ENCODE measurements at places on chromosomes 7 and 10.

DNA sequence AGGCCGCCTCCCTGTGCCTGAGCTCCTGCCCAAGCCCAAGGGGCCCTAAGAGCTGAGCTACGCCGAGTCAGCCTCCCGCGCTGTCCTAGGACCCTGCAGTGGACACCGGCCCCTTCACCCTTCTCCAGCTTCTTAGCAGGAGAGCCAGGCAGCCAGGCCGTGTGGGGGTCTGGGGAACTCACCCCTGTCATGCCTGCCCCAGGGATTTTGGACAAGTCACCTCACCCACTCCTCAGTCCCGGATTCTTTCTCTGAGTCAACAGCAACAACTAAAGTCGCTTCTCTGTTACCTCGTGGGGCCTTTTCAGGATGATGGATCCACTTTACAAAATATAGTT is 79.3 kb downstream of the MKI67 start:
- DNase-seq, result no peak

- DNase-seq, result no peak
Observed at GRCh38 chr10:97321804-97322190, 2.7 kb downstream of the FRAT1 start.

GRCh38 chr10:28906934-28907333 is 229.6 kb downstream of the BAMBI start:
- no peak for DNase-seq

- no peak for DNase-seq
Observed at GRCh38 chr10:95247200-95247880, 43.5 kb downstream of the PDLIM1 start.

DNA sequence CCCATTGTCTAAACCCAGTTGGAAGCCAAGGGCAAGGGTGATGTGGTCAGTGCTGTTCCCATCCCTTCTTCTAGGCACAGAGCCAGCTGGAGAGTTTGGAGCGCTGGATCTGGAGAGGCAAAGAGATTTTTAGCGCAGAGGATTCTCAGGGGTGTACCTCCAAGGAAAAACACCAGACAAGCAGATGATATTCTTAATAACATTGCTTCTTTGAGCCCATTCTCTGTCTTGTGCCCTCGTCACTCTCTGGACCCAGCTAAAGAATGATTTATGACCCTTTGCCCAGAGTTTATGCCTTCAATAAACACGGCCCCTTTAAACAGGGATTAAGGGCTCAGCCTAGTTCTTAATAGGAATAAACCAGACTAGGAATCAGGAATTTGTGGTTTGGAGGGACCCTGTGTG is 4.7 kb upstream of the HIP1 start:
- DNase-seq, result no peak

GRCh38 chr7:92657391-92657790 is 67.2 kb upstream of the FAM133B start:
- DNase-seq, result no peak

GRCh38 chr10:4684434-4684833 is 141.6 kb upstream of the AKR1E2 start:
- DNase-seq, result no peak

All from stimulated activated effector memory CD8-positive, alpha-beta T cell treated with anti-CD3 and anti-CD28 coated beads, Interleukin-12 subunit alpha, Interleukin-12 subunit beta, amount 100 ng/mL, for 72 hours (primary cell).